Aortic smooth muscle cell (primary cell): ENCODE measurements at places on chromosomes 13 and 19. TPM values are rescaled to one million over a fixed set of nuclear protein-coding genes. Genes with fewer than 3 reads are reported as not detected.

Gene GSX1
- total RNA-seq = not detected in 2 replicates

Gene C1QTNF9B
- total RNA-seq = not detected in 2 replicates

Gene ZNF253
- total RNA-seq = 2.2 and 2.9 TPM in 2 replicates

Gene APLP1
- total RNA-seq = 7.7 and 14.0 TPM in 2 replicates

Gene SSC5D
- total RNA-seq = 12.8 and 30.4 TPM in 2 replicates

Gene ZBTB7A
- total RNA-seq = 16.6 and 17.3 TPM in 2 replicates

Gene CACNG6
- total RNA-seq = 0.37 and 0.53 TPM in 2 replicates

Gene S1PR2
- total RNA-seq = 9.1 and 9.4 TPM in 2 replicates

Gene MCEMP1
- total RNA-seq = not detected in 2 replicates
